Activated naive CD4-positive, alpha-beta T cell treated with anti-CD3 and anti-CD28 coated beads, Interleukin-2, amount 50 U/mL, for 16 hours (primary cell): ENCODE measurements at places on chromosomes 7 and 10.

- DNase-seq, result no peak
Measured at GRCh38 chr7:3078514-3078913, 34.8 kb upstream of the CARD11 start.

DNA sequence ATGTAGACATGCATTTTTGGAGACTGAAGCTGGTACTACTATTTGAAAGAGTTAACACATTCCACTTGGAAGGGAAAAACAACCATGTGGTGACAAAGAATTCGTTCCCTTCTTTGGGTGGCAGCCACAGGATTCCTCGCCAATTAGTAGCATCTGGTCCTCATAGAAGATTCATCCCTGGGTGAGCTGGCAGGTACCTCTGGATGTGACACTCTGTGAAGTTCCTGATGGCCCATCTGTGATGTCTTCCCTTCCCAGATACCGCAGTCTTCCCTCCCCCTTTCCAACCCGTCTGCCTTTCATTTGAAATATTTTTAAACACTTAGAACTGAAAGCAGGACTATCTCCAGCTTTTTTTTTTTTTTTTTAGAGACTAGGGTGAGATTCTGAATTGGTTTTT, 569.5 kb downstream of the TYW1 start:
- DNase-seq, result no peak

GRCh38 chr7:90485734-90486316, 16.4 kb downstream of the PTTG1IP2 start:
- DNase-seq, result no peak

GRCh38 chr7:78924581-78924980, 528.9 kb downstream of the MAGI2 start:
- DNase-seq, result no peak

DNA sequence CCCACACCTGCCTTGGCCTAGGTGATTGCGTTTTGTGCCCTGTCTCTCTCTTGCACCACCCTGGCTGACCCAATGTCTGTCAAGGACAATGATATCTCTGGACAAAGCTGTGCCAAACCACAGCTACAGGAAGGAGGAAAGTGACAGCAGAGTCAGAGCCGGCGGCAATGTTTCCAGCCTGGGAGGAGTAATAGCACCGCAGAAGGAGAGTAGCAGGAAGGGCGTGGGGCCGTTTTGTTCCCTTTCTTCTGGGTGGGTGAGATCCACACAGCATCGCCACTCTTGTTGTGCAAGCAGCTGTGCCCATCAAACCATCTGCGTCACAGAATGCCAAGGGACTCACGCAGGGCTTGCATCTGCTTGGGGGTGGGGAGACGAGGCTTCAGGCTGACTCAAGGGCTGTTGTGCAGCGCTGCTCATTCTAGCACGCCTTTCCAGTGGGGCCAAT, 341.6 kb upstream of the AUTS2 start:
- DNase-seq, result no peak

DNA sequence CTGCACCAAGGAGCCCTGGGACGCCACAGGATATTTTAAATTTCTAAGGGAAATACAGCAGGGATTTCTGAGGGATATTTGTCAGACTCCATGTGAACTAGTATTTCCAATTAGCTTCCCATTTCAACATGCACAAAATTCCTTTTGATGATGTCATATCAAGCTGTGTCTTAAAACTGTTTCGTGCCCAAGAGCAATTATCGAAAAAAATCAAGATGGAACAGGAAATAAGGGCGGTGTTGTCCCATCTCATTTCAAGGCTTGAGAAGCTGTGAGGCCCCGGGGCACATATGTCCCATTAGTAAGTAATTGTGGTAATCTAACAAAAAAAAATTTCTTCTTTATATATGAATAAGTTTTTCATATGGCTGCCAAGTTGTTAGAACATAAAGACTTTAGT, 47.4 kb downstream of the PPP1R17 start:
- DNase-seq, result no peak

GRCh38 chr10:68184546-68184945, 47.4 kb downstream of the ATOH7 start:
- no peak for DNase-seq

DNA sequence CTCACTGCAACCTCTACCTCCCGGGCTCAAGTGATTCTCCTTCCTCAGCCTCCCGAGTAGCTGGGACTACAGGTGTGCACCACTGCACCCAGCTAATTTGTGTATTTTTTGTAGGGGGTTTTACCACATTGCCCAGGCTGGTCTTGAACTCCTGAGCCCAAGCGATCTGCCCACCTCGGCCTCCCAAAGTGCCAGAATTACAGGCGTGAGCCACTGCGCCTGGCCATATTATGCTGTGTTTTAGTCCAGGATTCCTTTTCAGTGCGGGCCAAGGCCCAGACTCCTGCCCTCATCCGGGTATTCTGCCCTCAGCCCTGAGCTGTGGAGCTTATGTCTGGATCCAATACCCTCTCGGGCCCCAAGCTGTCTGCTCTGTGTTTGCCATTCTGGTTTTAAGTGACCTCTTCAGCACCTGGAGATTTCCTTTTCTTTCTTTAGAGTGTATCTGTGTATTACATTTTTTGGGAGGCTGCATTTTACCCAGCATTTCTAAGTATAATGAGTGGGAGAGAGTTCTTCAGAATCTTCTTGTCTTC, 114.9 kb downstream of the BUB3 start:
- DNase-seq, result no peak

GRCh38 chr7:143299840-143300239, 11.7 kb downstream of the CASP2 start:
- DNase-seq, result peak; percentile 64

GRCh38 chr7:114062810-114063209, 144.0 kb upstream of the PPP1R3A start:
- no peak for DNase-seq

DNA sequence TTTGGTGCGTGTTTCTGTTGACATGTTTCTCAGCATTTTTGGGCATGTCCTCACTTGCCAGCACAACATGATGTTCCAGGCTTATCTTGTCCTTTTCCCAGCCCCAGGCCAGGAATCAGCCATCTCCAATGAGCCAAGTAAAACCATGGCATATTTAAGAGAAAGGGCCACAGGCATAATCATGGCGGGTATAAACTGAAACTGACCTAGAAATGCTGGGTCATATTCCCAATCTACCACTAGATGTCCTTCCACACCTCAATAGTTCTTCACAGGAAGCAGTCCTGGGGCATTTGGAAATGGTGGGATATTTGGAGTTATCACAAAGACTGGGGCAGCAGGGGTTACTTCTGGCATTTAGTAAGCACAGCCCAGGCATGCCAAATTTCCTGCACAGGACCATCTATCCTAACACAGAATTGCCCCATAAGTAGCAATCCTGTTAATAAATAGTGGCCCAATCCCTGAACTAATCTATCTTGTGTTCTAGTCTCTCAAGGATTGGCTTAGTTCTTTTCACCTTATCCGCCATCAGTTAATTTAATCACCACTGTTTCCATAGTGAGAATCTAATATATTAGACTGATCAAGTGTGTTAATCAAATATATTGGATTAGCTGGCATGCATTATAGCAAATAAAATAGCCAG, 101.6 kb downstream of the NPSR1 start:
- DNase-seq, result no peak

DNA sequence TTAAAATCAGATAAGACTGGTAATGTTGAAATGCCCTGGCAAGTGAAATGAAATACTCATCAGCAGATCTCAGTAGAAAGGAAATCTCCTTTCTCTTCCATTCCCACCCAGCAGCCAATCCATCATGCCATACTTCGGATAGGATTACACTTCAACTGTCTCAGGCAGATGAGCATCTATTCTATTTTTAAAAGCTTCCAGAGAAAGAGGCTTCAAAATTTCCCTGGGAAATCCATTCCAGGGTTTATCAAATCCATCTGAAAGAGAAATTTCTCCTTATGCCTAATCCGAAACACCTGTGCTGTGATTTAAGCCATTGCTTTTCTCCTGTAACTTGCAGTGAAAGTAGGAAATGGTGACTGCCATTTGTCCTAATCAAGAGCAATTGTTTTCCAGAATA, 60.4 kb upstream of the RAPGEF5 start:
- DNase-seq, result no peak

GRCh38 chr10:98619446-98619845, 172.7 kb upstream of the HPS1 start:
- DNase-seq, result no peak

DNA sequence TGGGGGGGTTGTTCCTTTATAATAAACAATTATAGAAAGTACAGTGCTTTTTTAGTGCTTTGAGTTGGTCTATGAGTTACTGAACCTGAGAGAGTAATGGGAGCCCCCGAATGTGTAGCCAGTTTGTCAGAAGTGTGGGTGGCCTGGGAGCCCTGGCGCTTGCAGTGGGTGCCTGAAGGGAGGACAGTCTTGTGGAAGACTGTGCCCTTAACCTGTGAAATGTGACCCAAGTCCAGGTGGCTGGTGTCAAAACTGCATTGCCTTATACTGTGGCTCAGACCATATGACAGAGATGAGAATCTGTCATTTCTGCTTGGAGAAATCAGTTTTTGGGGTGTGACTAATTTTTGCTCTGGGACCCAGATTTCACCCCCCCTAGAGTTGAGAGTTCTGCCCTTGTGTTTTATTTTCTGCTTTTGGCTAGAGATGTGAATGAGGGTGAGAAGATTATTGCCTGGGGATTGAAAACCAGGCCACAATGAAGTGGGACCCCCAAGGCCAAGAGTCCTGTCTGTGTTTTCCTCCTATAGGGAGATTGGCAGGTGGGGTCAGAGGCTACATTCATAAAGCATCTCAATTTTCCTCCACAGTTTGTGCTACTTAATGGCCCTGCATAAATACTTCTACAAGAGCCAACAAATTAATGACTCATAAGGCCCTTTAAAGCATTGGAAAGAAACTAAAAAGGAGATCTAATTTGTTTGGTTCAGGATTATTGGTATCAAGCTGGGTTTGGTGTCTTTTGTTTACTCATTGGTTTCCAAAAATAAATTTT, 24.1 kb upstream of the CARD11 start:
- no peak for DNase-seq

- DNase-seq, result no peak
Measured at GRCh38 chr10:99345350-99345749, 16.2 kb downstream of the CNNM1 start.

GRCh38 chr7:129615018-129615417, 3.5 kb downstream of the NRF1 start:
- no peak for DNase-seq

GRCh38 chr10:127266431-127266830, 70.0 kb upstream of the INSYN2A start:
- DNase-seq, result no peak
